ENCODE measurements at places on chromosomes 11 and 22.
A peak's percentile ranks its signal among the peaks of the same experiment; 100 is the strongest.

DNA sequence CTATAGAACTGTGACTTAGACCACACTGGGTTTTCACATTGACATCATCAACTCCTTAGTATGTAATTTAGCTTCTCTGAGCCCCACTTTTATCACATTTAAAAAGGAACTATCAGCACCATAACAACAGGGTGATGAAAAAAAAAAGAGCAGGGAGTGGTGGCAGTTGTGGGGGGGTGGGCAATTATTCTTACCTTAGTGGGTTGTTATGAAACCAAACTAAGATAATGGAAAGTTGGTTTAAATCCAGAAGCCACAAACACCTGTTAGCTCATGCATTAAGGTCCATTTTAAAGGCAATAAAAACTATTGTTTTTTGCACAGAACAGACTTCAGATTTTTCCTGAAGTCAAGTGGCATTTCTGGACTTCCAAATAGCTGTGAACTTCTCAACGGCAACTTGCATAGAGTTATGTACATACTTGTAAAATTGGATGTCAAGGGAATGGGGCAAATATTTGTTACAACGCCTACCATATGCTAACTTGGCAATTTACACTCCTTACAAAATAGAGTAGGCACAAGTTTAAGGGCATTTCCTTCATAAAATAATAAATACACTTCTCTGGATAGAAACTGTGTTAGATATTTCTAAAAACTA, 793.6 kb downstream of the DLG2 start:
- DNase-seq: no peak

DNA sequence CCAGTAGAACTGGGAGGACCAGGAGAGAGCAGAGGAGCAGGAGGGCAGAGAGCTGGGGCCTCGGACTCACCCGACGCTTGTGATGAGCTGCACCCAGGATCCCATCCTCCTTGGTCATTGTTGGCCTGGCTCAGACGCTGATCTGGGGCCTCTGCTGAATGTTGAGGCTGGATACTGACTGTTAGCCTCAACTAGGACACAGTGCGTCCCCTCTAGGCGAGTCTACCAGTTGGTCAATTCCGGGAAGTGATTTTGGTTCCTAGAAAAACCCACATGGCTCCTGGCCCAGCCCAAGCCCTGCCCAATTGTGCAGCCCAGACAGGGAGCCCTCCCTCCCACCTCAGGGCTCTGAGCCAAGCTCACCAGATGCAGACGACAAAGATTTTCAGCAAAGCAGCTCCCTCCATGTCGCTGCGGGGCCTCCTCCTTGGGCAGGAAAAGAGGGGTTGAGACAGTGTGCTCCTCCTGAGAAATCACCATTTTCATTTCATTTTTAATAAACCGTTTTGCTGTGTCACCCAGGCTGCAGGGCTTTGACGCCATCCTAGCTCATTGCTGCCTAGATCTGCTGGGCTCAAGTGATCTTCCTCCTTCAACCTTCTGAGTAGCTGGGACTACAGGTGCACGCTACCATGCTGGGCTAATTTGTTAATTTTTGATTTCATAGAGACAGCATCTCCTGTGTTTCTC, at the start of gene APOL4:
Gene APOL4, minus strand, starts transcription at position 180 of the 690 bp plus-strand sequence. Its CDS starts 75 bp downstream, at position 105.
- DNase-seq: no peak

DNA sequence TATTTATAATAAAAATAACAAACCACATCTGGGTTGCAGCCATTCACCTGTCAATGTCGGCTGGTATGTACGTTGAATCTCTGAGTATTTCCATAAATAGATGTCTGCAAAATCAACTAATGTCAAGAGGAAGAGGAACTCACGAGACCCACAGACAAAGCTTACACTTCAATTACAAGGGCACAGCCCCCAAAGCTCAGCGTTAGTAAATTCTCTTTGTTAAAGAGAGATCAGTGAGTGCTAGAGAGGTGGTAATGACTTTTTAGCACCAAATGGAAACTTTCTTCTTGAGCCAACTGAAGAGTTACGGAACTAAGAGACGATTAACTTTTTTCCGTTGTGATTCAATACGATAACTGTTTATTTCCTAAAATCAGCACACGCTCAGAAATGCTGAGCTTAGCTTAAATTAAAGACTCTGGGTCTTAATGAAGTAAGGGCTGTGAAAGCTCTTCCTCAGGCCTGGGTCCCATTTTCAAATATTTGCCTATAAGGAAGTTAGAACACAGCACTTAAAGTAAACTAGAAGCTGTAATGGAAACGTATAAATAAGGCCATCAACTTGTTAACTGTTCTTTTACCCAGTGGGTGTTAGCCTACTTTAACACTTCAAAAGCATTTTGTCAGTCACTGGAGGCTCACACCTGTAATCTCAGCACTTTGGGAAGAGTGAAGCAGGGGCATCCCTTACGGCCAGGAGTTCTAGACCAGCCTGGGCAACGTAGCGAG, 22.8 kb upstream of the TFIP11 start:
- no peak for DNase-seq

GRCh38 chr11:74685905-74686304, 45.3 kb downstream of the CHRDL2 start:
- no peak for DNase-seq

DNA sequence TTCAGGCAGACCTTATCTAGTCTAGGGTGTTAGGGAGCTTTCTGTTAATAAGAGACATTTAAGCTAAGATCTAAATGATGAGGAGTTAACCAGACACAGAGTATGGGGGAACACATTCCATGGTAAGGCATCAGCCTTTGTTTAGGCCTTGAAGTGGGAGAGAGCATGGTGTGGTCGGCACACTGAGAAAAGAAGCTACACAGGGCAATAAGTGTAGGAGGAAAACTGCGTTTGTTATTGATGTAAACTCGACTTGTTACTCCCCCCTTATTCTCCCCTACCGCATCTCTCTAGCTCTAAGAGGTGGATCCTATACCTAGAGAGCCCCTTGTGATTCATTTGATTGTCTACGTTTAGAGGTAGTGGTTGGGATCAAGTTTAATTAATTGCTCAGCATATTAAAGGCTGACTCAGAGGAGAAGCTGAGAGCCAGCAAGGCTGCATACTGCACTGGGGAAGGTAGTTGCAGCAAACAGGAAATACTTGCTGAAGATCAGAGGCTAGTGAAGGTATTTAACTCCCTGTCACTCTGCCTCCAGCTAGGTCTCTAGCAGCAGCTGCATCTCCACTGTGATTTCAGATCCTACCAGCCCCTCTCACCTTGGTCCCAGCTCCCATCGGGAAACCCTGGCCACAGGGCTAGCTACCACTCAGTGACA, 86.8 kb upstream of the TEAD1 start:
- DNase-seq: peak; percentile 50

DNA sequence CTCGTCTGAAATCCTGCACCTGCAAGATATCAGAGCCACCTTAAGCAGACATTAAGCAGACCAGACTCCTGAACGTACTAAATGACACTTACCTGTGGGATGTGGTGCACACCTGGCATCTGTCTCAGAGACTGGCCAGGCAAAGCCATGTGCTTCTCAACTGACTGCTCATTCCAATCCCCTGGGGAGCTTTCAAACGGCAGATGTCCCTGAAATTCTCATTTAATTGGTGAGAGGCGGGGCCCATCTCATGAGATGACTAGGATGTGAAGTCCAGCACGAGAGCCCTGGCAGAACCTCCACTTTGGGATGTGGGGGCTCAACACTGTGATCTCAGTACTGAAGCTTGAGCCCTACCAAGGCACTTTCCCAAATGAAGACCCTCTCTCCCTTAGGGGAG, 84.9 kb upstream of the HMGXB4 start:
- DNase-seq: no peak
